ENCODE measurements at places on chromosomes 6 and 20. TPM values are rescaled to one million over a fixed set of nuclear protein-coding genes. Genes with fewer than 3 reads are reported as not detected.

Gene METTL24
- 0.36 TPM for total RNA-seq

Gene TULP4
- total RNA-seq = 91.2 TPM

Gene PREP
- total RNA-seq = 55.4 TPM

Gene NOTCH4
- 0.57 TPM for total RNA-seq

Gene SUMO4
- total RNA-seq = 1.6 TPM

- no peak overlapping the region for H3K27ac ChIP-seq
- H3K4me3 ChIP-seq = no peak overlapping the region
These were observed 33.1 kb downstream of the PXDC1 start for GRCh38 chr6:3718407-3718806.

Measured in astrocyte (in vitro differentiated cells and primary cell).